ENCODE measurements at places on chromosomes 7 and 10.

- no peak for DNase-seq
Observed at GRCh38 chr10:110214371-110214826, 7.0 kb downstream of the MXI1 start.

- peak; percentile 97 for DNase-seq
Observed at GRCh38 chr7:43905209-43905946, 1.0 kb downstream of the URGCP start.

GRCh38 chr10:80253266-80253962 is 36.0 kb downstream of the MAT1A start:
- no peak for DNase-seq

GRCh38 chr7:108529341-108529740 is 3.4 kb upstream of the PNPLA8 start:
- DNase-seq, result no peak

GRCh38 chr7:51077316-51077986 is 239.2 kb downstream of the COBL start:
- DNase-seq, result no peak

- no peak for DNase-seq
Observed at GRCh38 chr7:50047716-50048115, 45.3 kb downstream of the ZPBP start.

GRCh38 chr10:49741108-49741995 is 20.8 kb downstream of the OGDHL start:
- no peak for DNase-seq

DNA sequence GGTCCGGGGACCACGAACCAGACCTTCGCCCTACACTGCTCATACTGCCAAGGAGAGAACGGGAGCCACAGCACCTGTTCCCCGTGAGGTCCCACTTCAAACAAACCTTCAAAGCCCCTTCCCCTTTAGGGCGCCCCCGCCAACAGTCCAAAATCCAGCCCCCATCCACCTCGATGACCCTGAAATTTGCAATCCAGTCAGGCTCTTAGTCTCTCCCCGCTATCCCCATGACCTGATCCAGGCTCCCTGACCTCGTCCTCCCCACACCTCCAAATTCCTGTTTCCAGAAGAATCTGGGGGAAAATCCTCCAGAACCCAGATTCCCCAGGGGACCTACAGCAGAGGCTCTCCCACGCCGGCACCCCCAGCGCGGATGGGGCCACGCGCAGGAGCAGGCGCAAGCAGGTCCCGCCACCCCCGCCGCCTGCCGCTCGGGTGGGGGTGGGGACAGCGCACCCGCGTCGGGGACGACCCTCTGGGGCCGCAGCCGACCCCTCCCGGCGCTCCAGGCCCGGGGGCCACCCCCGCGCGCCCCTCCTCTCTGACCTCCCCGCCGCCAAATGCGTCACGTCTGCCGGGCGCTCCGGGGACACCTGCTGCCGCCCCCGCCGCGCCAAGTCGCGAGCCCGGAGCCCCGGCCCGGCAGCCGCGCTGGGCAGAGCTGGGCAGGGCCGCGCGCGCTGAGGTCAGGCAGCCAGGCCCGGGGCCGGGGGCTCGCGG is 753 bp downstream of the CAMK2B start:
- no peak for DNase-seq

GRCh38 chr7:7773334-7774309 is 55.2 kb upstream of the RPA3 start:
- DNase-seq, result no peak

DNA sequence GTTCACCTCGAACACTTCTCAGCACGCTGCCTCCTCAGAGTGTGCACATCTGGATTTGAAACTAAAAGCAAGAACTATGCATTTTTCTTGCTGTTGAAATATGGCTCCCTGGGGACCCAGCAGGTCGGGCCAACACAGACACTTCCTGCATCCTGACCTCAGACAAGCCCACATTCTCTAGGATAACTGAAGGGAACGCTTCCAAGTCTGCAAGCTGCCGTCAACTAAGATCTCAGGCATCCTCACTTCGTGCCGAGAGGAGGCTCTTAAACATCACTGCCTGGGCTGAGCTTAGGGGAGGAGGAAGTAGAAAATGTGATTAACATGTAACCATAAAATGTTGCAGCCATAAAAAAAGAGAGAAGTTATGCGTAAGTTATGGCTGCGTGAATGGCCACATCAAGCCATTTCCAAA is 65.5 kb downstream of the PYROXD2 start:
- no peak for DNase-seq

DNA sequence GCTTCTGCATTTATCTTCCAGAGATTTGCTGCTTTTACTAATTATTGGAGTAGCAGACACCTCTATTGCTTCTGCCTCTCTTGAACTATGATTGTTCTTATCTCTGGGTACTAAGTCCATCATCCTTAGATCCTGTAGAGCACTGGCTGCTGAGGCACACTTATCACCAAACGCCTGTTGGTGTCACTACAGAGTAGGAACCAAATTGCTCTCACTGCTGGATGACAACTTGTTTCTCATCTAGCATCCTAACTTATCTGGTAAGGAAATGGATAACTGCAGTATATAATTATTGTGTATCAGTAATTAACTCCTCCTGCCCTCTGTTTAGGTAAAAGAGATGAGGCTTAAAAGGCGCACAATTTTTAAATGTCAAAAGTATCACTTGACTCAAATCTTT is 1059.4 kb downstream of the NRG3 start:
- no peak for DNase-seq
